ENCODE measurements at places on chromosomes 12 and 14.

- no peak for DNase-seq
Measured at GRCh38 chr12:80262771-80263170, 163.4 kb downstream of the OTOGL start.

- no peak for DNase-seq
Measured at GRCh38 chr12:89971880-89972279, 263.2 kb upstream of the ATP2B1 start.

- no peak for DNase-seq
Measured at GRCh38 chr14:92626041-92626440, 112.5 kb downstream of the RIN3 start.

GRCh38 chr12:109356577-109356976 is 8.9 kb downstream of the MYO1H start:
- no peak for DNase-seq

GRCh38 chr14:51552768-51553404 is 98.8 kb upstream of the FRMD6 start:
- DNase-seq = no peak

- no peak for DNase-seq
Measured at GRCh38 chr14:104680056-104680805, 9.2 kb upstream of the INF2 start.

All from NCI-H187 treated with DMSO at 0.1 percent for 48 hours (cell line).